ENCODE measurements at places on chromosomes 12 and 14. TPM values are rescaled to one million over a fixed set of nuclear protein-coding genes. Genes with fewer than 3 reads are reported as not detected.
A peak's percentile ranks its signal among the peaks of the same experiment; 100 is the strongest.

DNA sequence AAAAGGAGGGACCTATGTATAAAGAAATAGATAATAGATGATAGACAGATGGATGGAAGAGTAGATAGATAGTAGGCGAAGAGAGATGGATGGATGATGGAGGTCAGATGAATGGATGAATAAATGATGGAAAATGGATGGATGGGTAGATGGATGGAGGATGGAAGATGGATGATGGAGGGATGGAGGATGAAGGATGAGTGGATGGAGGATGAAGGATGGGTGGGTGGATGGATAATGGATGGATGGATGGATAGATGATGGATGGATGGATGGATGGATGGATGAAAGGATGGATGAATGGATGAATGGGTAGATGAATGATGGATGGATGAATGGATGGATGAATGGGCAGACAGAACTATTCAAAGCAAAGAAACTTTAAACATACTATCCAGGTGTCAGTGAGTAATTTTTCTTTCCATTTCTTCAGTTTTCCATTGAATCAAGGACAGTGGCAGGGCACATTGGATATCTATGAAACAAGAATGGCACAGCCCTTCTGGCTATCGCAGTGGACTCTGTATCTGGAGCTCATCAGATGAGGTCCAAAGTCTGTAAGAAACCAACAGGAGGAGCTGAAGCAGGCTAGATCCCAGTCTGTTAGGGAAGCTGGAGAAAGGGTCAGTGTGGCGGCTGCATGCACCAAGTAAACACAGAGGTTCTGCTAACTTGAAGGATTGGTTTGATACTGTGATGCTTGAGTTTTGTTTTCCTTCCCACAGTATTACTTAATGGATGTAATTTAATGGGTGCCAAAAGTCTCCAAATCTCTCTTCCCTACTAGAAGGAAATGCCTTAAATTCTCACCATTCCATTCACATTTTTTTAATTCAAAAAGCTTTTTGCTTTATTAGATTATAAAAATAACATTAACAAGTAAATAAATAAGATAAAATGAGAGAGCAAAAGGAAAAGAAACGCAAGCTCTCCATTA, 18.1 kb upstream of the MED13L start:
- DNase-seq: no peak

GRCh38 chr12:33830070-33830469, 192.2 kb upstream of the ALG10 start:
- no peak for DNase-seq

DNA sequence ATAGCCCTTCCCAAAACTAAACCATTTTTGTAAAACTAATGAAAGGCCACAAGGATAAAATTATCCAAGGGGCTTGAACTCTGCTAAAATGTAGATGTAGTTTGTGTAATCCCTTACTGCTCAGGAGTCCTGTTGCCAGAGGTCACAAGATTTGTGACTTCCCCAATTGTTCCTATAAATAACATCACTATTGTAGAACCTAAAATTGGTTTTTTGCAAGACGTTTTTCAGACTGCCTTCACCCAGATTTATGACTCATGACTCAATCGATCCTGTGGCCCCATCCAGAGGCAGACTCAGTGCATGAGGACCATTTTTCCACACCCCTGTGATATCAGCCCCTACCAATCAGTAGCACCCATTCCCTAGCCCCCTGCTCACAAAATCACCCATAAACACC, 61.5 kb upstream of the RASSF8 start:
- no peak for DNase-seq

DNA sequence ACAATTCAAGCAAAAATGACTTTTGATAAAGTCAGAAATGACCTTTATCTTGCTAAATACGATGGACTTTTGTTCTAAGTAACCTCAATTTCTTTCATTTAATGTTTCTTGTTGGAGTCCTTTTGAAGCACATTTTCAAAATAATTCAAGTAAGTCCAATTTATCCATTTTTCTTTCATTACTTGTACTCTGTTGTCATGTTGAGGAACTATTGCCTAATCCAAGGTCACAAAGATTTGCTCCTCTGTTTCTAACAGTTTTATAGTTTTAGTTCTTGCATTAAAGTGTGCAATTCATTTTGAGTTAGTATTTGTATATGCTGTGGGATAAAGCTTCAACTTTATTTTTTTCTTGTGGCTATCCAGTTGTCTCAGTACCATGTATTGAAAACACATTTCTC, 66.7 kb downstream of the CCER1 start:
- no peak for DNase-seq

- DNase-seq: no peak
These were observed 20.7 kb downstream of the XRCC3 start for GRCh38 chr14:103694572-103695026.

GRCh38 chr12:81809829-81810595, 50.9 kb upstream of the PPFIA2 start:
- DNase-seq: no peak

DNA sequence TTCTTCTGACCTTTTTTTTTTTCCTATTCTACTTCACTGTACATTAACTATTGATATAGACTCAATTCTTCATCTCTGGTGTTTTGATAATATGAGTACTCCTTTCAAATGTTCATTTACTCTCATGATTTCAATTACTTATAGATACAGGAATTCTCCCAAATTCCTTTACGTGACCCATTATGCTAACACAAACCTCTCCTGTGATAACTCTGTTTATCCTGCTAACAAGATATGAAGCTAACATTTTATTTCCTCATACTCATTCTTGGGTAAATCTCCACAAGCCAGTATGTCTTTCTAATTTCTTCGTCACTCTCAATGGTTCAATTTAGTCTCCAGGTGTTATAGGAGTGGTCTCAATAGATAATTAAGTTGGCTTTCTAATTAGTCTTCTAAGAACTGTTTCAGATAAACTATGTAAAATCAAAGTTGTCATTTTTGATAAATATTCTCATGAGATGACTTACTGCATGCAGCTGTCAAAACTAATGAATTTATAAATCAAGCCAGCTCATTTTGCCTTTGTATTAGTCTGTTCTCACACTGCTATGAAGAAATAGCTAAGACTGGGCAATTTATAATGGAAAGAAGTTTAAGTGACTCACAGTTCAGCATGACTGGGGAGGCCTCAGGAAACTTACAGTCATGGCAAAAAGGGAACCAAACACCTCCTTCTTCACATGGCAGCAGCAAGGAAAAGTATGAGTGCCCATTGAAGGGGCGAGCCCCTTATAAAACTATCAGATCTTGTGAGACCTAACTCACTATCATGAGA, 130.6 kb upstream of the MYF6 start:
- no peak for DNase-seq

- DNase-seq: no peak
These were observed 173.5 kb upstream of the KRR1 start for GRCh38 chr12:75684678-75685616.

DNA sequence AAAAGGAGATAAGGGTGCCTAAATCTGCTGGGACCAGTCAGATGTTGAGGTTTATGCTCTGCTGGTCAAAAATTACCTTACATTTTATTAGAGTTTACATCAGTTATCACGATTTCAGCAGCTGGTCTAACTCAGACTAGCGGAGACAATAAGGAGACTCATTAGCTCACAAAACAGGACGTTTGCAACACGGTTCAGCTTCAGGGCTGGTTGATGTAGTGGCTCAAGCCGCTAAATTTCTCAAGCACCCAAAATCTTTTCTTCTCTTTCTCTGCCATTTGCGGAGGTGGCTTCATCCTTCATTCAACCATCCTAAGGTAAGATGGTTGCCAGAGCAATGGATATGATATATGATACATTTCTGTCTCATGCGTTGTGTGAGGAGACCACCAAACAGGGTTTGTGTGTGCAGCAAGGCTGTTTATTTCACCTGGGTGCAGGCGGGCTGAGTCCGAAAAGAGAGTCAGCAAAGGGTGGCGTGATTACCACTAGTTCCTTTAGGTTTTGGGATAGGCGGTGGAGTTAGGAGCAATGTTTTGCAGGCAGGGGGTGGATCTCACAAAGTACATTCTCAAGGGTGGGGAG, 30.3 kb upstream of the CLIP1 start:
- DNase-seq: peak; percentile 18

DNA sequence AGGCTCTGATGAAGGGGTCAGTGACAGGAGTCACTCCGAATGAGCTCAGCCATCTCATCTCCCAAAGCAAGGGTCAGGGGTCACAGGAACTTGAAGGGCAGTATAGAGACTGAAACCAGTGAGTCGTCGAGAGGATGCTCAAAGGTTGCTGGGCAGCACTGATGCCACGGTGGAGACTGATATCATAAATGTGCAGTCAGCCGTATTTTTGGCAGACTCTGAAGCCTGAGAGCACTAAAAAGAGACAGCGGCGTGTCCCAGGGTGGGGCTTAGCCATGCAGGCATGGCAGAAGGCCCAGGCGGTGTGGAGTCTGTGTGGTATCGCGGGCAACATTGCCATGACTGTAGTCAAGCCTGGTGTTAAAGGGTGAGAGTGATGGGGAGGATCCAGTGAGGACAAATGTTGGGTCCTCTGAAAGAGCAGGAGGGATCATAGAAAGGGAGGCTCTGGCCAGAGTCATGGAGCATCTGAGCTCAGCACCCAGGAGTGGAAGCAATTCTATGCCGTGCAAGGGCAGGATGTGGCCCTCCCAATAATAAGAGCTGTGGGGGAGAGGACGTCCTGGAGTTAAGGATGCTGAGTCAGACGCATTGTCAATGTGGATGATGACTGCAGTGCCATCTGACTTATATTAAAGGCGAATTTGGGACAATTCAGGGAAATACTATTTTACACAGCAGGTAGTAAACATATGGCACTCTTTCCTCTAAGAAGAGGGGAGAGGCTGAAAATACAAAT, 241.2 kb upstream of the FKBP4 start:
- DNase-seq: no peak

DNA sequence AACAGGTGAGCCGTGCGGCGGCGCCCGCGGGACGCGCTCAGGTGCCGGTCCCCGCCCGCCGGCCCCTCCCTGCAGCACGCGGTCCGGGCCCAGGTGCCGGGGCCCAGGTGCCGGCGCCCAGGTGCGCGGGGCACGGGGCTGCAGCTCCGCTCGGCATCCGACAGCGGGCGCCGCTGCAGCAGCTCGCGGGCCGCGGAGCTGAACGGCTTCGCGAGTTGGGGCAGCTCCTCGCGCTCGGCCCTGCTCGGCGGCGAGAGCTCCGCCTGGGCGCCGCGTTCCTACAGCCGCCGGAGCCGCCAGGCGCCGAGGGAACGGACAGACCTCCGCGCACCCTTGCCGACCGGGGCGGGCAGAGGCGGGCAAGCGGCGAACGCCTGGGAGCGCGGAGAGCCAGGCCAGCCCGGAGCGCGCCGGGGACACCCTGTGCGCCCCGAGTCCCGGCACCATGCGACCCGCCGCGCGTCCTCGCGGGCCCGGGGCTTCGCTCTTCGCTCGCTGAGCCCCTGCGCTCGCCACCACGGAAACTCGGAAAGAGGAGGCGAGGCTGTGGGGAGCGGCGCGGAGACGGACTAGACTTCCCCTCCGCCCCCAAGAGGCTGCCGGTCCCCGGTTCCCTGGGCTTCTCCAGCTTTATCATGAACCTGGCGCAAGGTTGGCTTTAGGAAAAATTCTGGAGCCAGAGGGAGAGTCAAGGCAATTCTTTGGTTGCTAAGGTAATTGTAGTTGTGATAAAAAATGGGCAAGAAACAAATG, at the start of gene RGS6:
Gene RGS6 (plus strand): TSS at position 201 of the 753 bp plus-strand sequence.
- DNase-seq: no peak

GRCh38 chr12:79961411-79961810, 26.5 kb upstream of the PPP1R12A start:
- no peak for DNase-seq

DNA sequence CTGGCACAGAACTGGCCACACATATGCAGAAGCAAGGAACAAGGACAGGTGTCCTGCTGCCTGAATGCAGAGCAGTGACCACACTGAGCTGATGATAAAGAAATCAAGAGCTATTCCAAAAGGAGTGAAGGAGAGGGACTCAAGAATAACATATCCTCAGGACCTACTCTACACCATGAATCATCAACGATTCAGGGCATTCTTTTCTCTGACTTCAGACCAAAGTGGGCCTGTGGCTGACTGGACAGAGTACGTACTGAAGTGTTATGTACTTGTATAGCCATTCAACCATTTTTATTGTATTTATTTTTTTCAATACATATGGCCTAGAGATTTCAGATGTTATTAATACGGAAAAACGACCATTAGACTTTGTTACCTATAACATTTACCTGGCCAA, 177.5 kb upstream of the TMTC1 start:
- DNase-seq: no peak

- no peak for DNase-seq
These were observed 101.7 kb upstream of the C14orf180 start for GRCh38 chr14:104477666-104478380.

Gene SYNDIG1L
- total RNA-seq: not detected

Gene BEGAIN
- 0.84 TPM for total RNA-seq

Gene DPPA3
- total RNA-seq: not detected

Gene KLRK1
- total RNA-seq: 1.3 TPM

Gene INHBE
- not detected for total RNA-seq

Gene SLC6A13
- 0.75 TPM for total RNA-seq

Gene KCNJ8
- total RNA-seq: not detected

Measured in CD4-positive, alpha-beta memory T cell (primary cell).